Right lobe of liver (tissue), 6 donors: ENCODE measurements at places on chromosomes 6 and 20.

GRCh38 chr6:144284478-144284782 is 705 bp upstream of the UTRN start:
- DNase-seq: no peak

- peak; percentile 56 for DNase-seq
Observed at GRCh38 chr6:142945446-142946180, 637 bp upstream of the HIVEP2 start.

DNA sequence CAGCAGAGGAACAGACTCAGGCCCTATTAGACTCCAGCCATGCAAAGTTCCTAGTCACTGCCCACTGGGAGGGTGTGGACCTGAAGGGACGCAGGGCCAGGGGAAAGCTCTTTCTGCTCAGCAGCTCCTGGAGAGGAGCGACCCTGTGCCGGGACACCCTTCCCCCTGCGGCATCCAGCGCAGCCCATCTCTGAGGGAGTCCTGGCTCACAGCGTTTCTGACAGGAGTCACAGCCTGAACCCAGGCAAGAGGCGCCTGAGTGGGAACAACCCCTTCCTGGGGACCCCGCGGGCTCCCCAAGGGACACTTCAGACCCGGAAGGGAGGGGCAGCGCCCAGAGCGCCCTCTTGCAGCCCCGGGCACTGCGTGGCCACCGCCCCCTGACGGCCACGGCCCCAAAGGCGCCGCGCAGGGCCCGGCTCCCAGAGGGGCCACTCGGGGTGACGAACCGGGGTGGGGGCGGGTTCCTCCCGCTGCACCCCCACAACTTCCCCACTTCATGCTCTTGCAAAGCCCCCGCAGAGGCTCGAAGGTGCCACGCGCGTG is 862 bp downstream of the UCKL1 start:
- DNase-seq: no peak

- DNase-seq: no peak
Observed at GRCh38 chr6:73766040-73766439, 70.0 kb downstream of the CD109 start.
